Posterior vena cava (tissue), 2 donors: ENCODE measurements at places on chromosomes 3 and 15. TPM values are rescaled to one million over a fixed set of nuclear protein-coding genes. Genes with fewer than 3 reads are reported as not detected.

The HTD2 gene
- total RNA-seq = 5.9 TPM

The ANKRD63 gene
- not detected for total RNA-seq

The GHRL gene
- 1.2 TPM for total RNA-seq

The APPL1 gene
- 50.6 TPM for total RNA-seq

The ZDHHC23 gene
- 0.93 TPM for total RNA-seq

The CCPG1 gene
- 91.3 TPM for total RNA-seq

The ZPLD1 gene
- 12.3 TPM for total RNA-seq

The MESP2 gene
- 0.32 TPM for total RNA-seq

The MAP1A gene
- 67.7 TPM for total RNA-seq

The GNAT1 gene
- total RNA-seq = not detected

The CCDC39 gene
- 0.90 TPM for total RNA-seq

The NANOGP8 gene
- total RNA-seq = 0.48 TPM

The H1-8 gene
- not detected for total RNA-seq

The FBXO40 gene
- total RNA-seq = 1.5 TPM

The ATG3 gene
- total RNA-seq = 49.1 TPM

The PLSCR4 gene
- 37.7 TPM for total RNA-seq

The KBTBD13 gene
- 0.57 TPM for total RNA-seq

The ROBO1 gene
- total RNA-seq = 27.2 TPM

The SPATA12 gene
- total RNA-seq = not detected

The LDHAL6B gene
- total RNA-seq = not detected

The KLHL6 gene
- total RNA-seq = 3.0 TPM

The GAP43 gene
- 0.76 TPM for total RNA-seq

The VPS13C gene
- 93.0 TPM for total RNA-seq

The RPP14 gene
- 10.8 TPM for total RNA-seq

The USP50 gene
- 1.1 TPM for total RNA-seq

The CCDC33 gene
- not detected for total RNA-seq

The SYNPR gene
- not detected for total RNA-seq

The LINGO1 gene
- 2.2 TPM for total RNA-seq

The PLEKHO2 gene
- total RNA-seq = 40.9 TPM

The CEP97 gene
- total RNA-seq = 9.9 TPM

The NRROS gene
- total RNA-seq = 8.0 TPM

The SERINC4 gene
- not detected for total RNA-seq

The NOX5 gene
- 0.10 TPM for total RNA-seq

The PIF1 gene
- total RNA-seq = 0.95 TPM

The HMG20A gene
- 24.6 TPM for total RNA-seq
